CD4-positive, alpha-beta T cell treated with Interleukin-10 for 1 hour (primary cell): ENCODE measurements at places on chromosomes 2 and 18.

GRCh38 chr2:234961784-234962183 lies 10.0 kb downstream of the SH3BP4 start:
- no peak for DNase-seq

GRCh38 chr2:107529146-107529545 lies 297.5 kb upstream of the RGPD4 start:
- DNase-seq = no peak

DNA sequence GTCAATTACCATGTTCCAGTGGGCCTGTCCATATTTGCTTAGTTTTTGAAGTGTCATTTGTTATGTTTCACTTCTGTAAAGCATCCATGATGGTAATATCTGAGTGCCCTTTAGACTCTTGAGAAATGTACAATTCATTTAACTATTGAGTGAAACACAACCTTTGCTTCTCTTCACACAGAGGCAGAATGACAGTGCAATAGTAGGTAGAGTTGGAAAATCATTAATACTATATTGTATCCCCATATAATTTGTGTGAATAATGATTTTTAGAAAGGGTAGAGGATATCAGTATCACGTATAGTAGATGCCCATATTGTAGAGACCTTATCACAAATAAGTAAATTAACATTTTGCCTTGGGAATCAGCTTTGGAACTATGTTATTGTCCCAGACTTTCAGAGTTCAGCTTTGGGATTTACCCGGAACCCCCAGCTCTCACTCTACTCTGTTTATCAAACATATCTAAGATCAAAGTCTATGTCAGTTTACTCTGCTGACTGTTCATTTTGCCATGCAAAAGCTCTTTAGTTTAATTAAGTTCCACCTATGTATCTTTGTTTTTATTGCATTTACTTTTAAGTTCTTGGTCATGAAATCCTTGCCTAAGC lies 172.7 kb upstream of the NOL4 start:
- DNase-seq = no peak

- no peak for DNase-seq
These were observed 504.3 kb downstream of the DCC start for GRCh38 chr18:52844323-52844722.

GRCh38 chr2:137607722-137608318 lies 356.5 kb upstream of the HNMT start:
- DNase-seq = no peak

DNA sequence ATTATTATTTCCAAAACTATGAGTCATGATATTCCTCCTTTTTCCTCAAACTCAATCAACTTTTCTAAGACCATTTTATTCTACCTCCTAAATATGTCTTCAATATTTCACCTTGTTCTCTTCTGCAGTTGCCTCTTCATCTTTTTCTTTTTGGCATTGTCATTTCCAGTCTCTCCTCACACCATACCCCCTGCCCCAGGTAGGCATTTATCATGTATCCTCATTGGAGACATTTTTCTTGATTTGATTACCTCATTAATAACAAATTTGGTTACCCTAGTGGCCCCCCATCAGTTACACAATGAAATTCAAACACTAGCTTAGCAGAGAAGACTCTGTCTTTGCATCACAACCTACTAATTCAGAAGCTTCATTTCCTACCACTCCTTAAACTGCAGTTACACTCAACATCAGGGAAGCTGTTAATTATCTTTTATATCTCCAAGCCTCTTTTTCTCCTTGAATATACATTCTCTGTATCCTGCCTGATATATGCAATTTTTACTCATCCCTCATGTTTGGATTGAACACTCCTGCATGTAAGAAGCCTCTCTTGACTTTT lies 133.0 kb downstream of the IKZF2 start:
- DNase-seq = no peak

DNA sequence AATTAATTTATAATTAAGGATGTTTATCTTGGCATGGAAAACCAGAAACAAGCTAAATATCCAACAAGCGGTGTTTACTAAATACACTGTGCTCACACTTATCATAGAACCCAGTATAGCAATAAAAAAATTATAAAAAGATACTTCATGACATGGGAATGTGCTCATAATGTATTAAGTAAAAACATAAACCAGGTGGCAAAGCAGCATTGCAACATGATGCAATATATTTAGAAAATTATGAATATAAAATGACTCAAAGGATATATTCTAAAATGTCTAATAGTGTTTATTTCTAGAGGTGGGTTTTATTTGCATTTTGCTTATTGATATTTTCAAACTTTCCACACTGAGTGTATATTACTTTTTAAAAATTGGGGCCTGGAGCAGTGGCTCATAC lies 84.4 kb upstream of the ATL2 start:
- DNase-seq = no peak

GRCh38 chr18:38940475-38940862 lies 1374.9 kb upstream of the CELF4 start:
- DNase-seq = no peak

DNA sequence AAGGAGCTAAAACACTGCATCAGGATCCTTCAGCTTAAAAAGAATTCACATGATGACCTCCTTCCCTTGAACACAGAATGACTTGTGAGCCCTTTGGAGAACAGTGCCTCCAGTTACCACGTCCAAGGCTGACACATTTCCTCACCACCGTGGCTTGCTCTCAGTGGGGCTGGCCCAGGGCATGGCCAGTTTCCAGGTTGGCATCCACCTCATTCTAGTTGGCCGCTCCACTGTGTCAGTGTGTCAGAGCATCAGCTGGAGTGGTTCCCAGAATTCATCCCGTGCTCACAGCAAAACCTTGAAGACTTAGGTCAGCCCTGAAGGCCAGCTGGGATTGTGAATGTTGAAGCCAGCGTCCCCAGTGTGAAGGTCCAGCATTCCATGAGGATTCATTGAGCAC lies 158.5 kb downstream of the INSIG2 start:
- no peak for DNase-seq

DNA sequence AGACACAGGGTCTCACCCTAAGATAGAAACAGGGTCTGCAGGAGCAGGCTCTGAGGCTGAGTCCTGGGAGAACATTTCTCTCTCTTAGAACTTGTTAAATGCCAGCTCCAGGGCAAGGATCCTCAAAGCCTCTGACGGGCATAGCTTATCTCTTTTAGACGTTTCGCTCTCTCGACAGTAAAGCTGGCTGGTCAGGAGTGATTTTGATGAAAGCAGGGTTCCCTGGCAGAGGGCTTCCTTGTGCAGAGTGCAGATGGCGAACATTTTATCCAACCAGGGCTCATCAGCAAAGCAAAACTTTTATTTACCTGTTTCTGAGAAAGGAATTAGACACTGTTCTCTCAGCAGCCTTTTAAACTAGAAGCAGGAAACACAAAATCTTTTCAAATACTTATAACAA lies 350.8 kb downstream of the ALK start:
- no peak for DNase-seq

DNA sequence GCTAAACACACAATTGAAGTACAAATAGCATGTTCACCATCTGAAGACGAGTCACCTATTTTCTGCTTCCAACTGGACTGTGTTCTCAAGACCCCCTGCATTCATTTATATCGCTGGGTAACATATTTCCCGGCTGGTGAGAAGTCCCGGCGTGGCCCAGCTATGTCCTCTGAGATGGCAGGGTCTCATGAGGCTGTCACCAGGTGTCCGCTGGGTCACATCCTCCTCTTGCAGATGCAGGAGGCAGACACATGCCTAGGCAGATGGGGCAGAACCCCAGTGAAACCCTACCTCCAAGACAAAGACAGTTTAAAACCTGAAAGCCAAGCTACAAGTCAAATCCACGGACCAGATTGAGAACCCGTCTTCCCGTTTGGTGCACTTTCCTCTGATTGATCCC lies 36.8 kb upstream of the UBE2F start:
- DNase-seq = no peak

DNA sequence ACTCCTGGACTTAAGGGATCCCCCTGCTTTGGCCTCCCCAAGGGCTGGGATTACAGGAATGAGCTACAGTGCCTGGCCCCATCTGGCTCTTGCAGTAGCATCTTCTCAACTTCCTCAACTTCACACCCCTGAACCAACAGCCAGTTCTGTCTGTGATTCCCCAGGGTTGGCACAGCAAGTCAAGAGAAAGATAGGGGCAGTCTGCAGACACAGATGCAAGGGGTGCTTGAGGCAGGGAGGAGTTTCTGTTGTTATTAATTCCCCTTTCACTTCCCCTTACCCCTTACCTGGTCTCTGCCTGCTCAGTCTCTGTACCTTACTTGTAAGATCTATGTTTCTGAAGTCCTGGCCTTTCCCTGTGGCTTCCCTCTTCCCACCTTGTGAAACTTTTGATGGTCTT lies 54.1 kb upstream of the MEX3C start:
- no peak for DNase-seq
